NCI-H226 (cell line): ENCODE measurements at places on chromosomes 4 and X.

- DNase-seq: no peak
Observed at GRCh38 chrX:79266702-79267101, 100.4 kb downstream of the ITM2A start.

DNA sequence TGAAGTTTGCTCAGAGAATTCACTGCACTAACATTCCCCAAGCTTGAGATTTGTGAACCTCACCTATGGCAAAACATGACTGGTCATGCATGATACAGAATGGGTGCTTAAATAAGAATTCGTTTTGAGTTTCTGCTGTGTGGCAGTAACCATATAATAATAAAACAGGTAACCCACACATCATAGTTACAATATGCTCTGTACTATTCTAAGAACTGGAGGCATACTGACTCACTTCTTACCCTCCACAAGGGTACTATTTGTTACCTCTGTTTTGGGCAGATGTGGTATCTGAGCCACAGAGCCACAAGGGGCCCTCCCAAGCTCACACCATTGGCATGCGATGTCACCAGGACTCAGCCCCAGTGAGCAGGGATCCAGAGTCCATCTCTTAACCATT, 17.6 kb downstream of the SLC2A9 start:
- no peak for DNase-seq

DNA sequence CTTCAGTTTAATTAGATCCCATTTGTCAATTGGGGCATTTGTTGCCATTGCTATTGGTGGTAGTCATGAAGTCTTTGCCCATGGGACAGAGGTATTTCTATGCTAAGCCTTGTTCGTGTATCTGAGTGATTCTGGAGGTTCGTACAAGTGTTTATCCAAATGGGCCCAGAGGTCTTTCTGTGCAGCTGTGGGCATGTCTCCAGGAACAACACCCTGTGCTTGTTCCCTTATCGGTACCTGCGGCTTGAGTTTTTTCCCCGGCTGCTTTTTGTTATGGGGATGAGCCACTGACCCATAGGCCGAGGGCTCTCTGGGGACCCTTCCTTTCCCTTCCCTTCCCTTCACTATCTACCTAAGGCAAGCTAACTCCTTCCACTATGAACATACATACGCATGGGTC, 81.4 kb upstream of the WDR1 start:
- no peak for DNase-seq

DNA sequence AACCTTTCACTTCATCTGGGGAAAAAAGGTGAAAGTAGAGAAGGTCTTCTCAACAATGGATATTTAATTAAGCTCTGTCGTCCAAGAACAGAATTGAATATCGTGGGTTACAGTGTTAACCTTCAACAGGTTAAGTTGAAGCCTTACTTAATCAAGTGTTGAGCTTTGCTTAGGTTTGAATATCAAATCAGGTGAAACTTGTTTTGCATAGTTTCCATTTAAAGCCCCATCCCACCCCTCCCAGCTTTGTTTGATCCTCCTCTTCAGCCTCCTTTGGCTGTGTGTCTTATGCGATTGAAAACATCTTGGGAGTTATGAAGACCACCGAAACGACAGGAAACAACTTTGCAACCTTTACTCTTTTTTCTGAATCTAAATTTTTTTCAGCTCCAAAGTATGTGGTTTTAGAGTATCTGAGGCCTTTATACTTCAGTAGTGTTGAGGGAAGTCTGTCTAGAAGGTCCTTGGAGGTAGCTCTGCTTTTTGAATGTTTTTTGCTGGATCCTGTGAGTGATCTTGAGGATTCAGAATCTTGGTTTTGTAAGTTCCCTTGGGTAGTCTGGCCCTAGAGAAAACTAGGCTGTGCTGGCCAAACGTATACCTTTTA, 39.1 kb downstream of the MCUB start:
- no peak for DNase-seq

GRCh38 chr4:4362991-4363697, 23.8 kb upstream of the NSG1 start:
- DNase-seq: no peak

DNA sequence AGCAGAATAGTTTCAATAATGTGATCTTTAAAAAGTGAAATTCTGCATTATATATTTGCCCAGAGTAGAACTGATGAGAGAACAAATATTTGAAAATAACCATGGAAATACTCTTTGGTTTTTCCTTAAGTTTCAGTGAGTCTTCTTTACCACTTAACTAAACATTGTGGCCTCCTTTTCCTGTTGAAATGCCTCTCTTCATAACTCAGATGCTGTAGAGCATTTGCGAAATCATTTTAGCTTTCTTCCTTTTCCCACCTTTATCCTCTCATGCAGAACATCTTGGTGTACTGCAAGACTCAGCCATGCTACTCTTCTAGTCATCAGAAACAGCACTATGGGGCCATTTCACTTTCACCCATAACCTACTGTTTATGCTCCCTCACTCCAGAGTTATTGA, 48.2 kb downstream of the CASK start:
- peak; percentile 12 for DNase-seq

GRCh38 chr4:36944232-36944631, 300.3 kb upstream of the NWD2 start:
- no peak for DNase-seq

DNA sequence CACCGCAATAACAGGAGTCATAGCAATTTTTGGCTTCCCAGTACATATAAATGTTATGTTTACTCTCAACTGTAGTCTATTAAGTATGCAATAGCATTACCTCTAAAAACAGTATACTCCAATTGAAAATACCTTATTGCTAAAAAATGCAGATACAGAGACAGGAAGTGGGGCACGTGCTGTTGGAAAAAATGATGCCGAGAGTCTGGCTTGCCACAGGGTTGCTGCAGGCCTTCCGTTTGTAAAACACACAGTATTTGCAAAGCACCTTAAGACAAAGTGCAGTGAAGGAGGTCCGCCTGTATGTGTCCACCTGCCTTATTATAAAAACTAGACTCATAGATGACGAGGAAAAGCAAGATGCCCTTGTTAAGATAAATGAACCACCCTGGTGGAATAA, 23.5 kb downstream of the CD99 start:
- DNase-seq: no peak

DNA sequence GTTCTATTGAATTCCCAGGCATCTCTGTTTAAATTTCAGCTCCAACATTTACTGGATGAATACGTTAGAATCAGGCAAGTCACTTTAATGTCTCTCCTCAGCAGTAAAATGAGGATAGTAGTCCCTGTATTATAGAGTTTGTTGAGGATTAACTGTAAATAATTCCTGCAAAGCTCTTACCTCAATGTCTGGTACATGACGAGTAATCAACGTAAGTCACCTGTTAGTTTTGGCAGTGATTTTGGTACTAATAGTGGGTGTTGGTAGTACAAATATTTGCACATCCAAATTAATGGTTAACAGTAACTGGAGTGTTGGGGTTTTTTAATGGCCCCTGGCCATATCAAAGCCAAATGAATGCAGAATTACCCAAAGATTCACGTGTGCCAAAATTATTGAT, 189.8 kb upstream of the GALNT7 start:
- DNase-seq: no peak

- DNase-seq: no peak
Observed at GRCh38 chr4:23878912-23879732, 10.7 kb downstream of the PPARGC1A start.

DNA sequence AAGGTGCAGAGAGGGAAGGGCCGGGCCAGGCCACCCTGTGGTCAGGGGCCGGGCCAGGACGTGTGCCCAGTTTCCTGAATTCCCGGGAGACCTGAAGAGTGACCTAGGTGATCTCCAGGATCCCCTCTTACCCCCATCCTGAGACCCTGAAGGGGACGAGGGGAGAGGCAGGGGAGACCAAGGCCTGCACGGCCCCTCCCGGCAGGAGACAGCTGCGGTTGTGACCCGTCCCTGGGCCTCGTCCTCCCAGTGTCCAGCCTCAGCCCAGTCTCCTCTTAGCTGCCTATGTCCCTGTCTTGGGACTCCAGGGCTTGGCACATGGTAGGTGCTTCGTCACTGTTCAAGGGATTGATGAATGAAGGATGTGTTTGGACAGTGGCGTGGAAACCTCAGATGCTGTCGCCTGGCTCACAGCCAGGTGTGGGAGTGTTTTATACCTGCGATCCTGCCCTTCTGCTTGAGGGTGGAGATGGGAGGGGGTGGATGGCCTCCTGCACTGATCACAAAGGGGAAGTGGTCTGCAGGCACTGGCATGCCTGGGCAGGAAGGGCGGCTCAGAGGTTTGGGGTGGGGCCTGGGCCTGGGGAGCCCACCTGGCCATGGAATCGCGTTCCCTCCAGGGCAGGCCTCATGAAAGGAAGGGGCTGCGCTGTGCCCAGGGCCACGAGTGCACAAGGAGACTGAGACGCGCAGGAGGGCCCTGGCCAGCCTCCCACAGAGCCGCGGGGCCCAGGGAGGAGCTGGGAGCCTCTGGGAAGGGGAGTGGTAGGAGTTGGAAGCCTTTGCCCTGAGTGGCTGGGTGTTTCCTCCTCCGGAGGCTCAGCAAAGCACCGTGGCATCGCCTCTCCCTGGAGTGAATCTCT, 6.9 kb downstream of the SH3TC1 start:
- peak; percentile 82 for DNase-seq

DNA sequence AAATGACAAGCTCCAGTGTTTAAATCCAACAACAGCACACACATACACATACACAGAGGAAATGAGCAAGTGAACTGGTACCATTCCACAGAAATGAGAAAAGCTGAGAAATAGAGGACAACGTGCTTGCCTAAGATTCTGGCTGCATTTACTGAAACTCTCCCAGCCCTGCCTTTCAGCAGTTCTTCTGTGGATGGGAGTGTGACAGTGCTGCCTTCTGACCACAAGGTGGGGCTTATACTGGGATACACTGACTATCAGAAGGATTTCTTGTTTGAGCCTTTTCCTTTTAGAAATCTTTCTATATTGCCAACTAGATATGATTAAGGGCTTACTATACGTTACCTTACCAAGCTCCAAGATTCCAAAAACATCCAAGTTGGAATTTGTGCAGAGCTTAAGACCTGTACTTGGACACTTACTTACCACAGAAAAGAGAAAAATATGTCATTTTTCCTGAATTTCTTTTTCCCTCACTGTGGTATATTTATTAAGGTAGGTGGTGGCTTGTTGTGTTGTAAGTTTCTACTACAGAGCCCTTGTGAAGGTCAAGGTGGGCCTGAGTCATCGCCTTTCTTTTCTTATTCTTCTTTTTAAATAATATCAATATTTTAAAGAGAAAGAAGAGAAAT, 10.7 kb upstream of the CXCL8 start:
- peak; percentile 59 for DNase-seq

DNA sequence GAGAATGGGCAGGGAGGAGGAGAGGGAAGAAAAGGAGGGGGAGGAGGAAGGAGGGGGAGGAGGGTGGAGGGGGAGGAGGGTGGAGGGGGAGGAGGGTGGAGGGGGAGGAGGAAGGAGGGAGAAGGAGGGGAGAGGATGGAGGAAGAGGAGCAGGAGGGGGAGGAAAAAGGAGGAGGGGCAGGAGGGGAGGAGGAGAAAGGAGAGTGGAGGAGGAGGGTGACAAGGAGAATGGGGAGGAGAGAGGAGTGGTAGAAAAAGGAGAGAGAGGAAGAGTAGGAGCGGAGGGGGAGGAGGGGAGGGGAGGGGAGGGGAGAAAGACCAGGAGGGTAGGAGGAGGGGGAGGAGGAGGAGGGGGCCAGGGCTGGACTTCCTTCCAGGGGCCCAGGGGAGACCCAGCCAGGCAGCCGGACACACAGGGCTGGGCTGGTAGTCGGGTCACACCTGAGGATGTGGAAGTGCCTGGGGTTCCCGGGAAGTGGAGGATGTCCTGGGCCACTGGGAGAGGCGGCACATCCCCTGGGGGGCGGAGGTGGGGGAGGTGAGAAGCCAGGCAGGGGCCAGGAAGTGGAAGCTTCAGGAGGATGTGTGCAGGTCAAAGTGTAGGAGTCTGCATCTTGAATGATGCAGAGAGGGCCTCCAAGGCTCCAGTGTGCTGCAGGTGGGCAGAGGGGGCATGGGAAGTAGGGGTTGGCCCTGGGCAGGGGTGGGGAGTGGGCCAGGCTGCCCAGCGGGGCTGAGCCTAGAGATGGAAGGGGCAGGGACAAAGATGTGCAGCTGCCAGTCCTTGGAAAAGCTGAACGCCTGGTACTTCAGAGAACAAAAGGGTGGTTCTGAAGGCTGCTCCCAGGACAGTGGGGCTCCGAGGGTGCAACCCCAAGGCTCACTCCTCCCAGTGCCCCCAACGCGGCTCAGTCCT, 18.8 kb downstream of the IL3RA start:
- DNase-seq: peak; percentile 7

DNA sequence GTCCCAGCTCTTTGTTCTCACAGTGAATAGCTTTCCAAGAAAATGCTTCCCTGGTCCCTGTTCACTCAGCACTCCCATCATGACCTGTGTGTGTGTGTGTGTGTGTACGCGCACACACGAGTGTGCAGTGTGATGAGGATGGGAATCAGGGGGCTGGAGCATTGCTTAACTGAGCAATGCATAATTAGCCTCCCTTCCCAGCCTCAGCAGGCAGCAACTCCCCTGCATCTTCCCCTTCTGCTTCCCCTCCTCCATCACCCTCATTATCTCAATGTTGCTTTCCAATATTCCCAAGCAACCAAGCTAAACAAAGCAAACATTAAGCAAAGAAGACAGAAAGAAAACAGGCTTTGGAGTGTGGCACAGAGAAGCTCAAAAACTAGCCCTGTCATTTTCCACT, 137.0 kb downstream of the RBM47 start:
- peak; percentile 10 for DNase-seq

DNA sequence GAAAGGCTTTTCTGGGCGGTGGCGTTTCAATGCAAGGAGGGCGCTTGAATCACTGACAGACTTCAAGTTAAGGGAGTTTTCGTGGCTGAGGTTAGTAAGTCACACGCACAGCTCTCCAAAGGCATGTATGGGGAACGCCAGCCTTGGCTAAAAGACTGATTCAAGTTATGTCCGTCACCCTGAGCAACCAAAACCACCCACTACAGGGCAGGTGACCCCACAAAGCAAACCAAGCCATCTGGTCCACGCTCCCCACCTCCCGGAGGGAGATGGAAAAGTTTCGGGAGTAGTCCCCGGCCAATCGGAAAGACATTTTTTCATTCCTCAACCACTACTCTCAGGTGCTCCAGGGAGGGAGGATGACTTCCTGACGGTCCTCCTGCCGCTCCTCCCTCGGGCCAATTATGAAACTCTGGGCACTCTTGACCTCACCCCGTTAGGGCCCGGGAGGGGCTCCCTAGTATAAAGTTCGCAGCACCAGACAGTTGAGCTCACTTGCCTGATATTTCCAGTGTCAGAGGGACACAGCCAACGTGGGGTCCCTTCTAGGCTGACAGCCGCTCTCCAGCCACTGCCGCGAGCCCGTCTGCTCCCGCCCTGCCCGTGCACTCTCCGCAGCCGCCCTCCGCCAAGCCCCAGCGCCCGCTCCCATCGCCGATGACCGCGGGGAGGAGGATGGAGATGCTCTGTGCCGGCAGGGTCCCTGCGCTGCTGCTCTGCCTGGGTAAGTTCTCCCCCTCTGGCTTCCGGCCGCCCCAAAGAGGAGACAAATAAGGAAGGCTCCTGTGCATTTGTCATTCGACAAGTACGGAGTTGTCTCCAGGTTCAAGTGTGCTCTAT, at the start of gene EREG:
Gene EREG (plus strand): TSS at position 494 of the 840 bp plus-strand sequence. CDS start 164 bp downstream, at position 658.
- DNase-seq: no peak

GRCh38 chr4:74206088-74206825, 48.3 kb downstream of the MTHFD2L start:
- peak; percentile 56 for DNase-seq

- DNase-seq: no peak
Observed at GRCh38 chr4:139619644-139620043, 46.0 kb upstream of the MGST2 start.

GRCh38 chr4:70868778-70869177, 29.1 kb upstream of the GRSF1 start:
- DNase-seq: no peak
